ENCODE measurements at places on chromosomes 7 and 10.

- H3K36me3 ChIP-seq, result peaks cover 5% of the 10 kb centered on the region
- no peak overlapping the region for H3K27ac ChIP-seq
- peaks cover 19% of the 10 kb centered on the region for H3K4me1 ChIP-seq
- no peak for DNase-seq
Observed at GRCh38 chr10:35492386-35493195, 112.5 kb upstream of the GJD4 start.

DNA sequence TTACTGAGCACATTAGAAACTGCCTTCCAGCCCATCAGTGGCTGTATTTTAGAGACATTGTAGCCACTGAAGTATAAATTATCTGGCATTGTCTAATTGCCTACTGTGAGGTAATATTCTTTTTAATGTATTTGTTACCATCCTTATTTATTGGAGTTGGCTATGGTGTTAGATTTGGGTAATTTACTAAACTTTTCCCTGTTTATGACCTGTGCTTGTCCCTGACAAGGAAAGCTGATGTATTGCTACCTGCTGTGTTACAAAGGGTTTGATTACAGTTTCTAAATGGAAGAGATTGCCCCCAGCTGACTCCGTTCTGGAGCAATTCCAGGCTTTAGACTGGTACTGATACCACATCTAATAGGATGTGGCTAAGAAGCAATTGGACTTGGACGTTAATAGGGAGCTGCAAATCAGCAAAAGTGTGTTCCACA lies 12.3 kb upstream of the ASCC1 start:
- H3K4me3 ChIP-seq, result no peak overlapping the region
- H3K27me3 ChIP-seq, result no peaks in the 10 kb centered on the region
- peaks cover 37% of the 10 kb centered on the region for H3K36me3 ChIP-seq

- H3K4me3 ChIP-seq, result no peak overlapping the region
- H3K4me1 ChIP-seq, result peaks cover 5% of the 10 kb centered on the region
- DNase-seq, result no peak
- no peak overlapping the region for H3K27ac ChIP-seq
- no peaks in the 10 kb centered on the region for H3K27me3 ChIP-seq
Observed at GRCh38 chr7:44706788-44707557, 41.7 kb upstream of the ZMIZ2 start.

- peaks cover 25% of the 10 kb centered on the region for H3K36me3 ChIP-seq
- DNase-seq, result peak; percentile 74
- H3K27ac ChIP-seq, result peak overlapping the region; percentile 93
- H3K27me3 ChIP-seq, result no peaks in the 10 kb centered on the region
Observed at GRCh38 chr10:59880971-59881510, 25.3 kb downstream of the CCDC6 start.

GRCh38 chr7:142964502-142965246 lies 2.5 kb upstream of the KEL start:
- no peak overlapping the region for H3K27ac ChIP-seq
- H3K27me3 ChIP-seq, result peaks cover 11% of the 10 kb centered on the region
- H3K4me1 ChIP-seq, result no peaks in the 10 kb centered on the region
- no peaks in the 10 kb centered on the region for H3K36me3 ChIP-seq

DNA sequence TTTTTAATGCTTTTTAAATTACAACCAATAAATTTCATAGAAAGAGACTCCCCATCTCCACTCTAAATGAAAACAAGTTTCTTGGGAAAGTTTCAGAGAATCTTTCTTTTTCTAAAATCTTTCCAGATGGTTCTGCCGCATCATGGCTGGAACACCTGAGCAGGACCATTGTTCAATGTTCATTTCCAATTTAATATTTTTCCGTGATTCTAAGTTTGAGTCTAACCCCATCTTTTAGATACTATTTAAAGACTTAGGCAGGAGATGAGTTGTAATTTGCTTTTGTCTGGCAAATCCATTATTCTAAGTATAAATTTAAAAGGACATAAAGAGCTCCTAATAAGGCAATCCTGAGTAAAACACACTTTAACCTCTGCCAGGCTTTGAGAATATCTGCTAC lies 325.2 kb downstream of the BICC1 start:
- H3K4me3 ChIP-seq, result no peak overlapping the region
- no peaks in the 10 kb centered on the region for H3K4me1 ChIP-seq
- H3K27me3 ChIP-seq, result no peaks in the 10 kb centered on the region
- no peak overlapping the region for H3K27ac ChIP-seq
- no peak for DNase-seq

- H3K36me3 ChIP-seq, result peaks cover 11% of the 10 kb centered on the region
- H3K4me3 ChIP-seq, result no peak overlapping the region
- no peak overlapping the region for H3K27ac ChIP-seq
- no peaks in the 10 kb centered on the region for H3K4me1 ChIP-seq
- DNase-seq, result no peak
- H3K27me3 ChIP-seq, result no peaks in the 10 kb centered on the region
Observed at GRCh38 chr10:16673443-16673842, 143.8 kb downstream of the RSU1 start.

DNA sequence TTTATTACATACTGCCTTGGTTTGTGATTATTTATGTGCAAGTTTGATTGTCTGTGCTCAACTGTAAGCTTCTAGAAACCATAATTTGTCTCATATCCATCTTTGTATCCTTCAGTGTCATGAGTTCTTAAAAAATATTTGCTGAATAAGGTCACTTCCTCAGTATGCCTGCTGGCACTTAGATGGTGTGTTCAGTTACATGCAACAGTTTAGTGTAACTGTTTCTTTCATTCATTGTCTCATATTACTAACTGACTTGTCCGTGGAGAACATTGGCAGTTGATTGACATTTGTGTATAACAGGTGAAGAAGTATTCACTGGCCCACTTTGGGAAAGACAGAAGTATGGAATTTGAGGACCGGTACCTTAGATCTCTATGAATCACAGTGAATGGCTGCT lies 236.9 kb downstream of the PRKG1 start:
- H3K36me3 ChIP-seq, result no peaks in the 10 kb centered on the region
- H3K4me1 ChIP-seq, result no peaks in the 10 kb centered on the region
- no peaks in the 10 kb centered on the region for H3K27me3 ChIP-seq
- no peak overlapping the region for H3K27ac ChIP-seq

DNA sequence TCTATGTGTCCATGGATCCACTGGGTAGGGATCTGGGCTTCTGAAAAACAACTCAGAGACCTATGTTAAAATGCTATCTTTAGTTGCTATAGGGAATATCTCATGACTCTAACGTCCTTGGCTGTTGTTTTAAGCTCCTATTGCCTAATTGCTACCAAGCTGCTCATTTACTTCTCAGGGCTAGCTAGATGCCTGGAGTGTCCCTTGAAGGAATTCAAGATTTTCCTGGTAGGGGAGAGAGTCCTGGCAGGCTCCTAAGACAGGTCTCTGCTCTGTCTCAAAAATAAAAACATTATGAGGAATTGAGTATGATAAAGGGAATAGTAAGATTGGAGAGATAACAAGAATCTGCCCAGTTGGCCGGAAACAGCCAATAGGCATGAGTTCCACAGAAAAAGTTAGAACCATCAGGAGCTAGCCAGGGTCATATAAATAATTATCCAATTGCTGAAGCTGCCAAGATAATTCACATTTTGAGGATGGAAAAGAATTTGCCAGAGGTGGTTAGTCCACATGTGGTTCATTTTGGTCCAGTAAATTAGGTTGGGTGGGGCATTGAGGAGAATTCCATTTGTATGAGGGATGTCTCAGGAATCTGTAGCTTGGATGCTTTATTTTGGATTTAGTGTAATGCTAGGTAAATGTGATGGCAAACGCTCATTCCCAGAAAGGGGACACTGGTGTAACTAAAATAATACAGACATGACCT lies 362.7 kb upstream of the VSTM2A start:
- no peaks in the 10 kb centered on the region for H3K4me1 ChIP-seq
- no peak overlapping the region for H3K27ac ChIP-seq
- no peak for DNase-seq
- H3K27me3 ChIP-seq, result no peaks in the 10 kb centered on the region
- no peaks in the 10 kb centered on the region for H3K36me3 ChIP-seq

GRCh38 chr10:72006026-72006425 lies 41.8 kb downstream of the CHST3 start:
- DNase-seq, result no peak
- peaks cover 2% of the 10 kb centered on the region for H3K27me3 ChIP-seq
- H3K27ac ChIP-seq, result no peak overlapping the region

GRCh38 chr7:128405471-128406313 lies 4.1 kb downstream of the IMPDH1 start:
- DNase-seq, result peak; percentile 39
- H3K4me3 ChIP-seq, result peak overlapping the region; percentile 87
- H3K36me3 ChIP-seq, result peaks cover 14% of the 10 kb centered on the region
- H3K27me3 ChIP-seq, result peaks cover 4% of the 10 kb centered on the region
- peak overlapping the region; percentile 90 for H3K27ac ChIP-seq

DNA sequence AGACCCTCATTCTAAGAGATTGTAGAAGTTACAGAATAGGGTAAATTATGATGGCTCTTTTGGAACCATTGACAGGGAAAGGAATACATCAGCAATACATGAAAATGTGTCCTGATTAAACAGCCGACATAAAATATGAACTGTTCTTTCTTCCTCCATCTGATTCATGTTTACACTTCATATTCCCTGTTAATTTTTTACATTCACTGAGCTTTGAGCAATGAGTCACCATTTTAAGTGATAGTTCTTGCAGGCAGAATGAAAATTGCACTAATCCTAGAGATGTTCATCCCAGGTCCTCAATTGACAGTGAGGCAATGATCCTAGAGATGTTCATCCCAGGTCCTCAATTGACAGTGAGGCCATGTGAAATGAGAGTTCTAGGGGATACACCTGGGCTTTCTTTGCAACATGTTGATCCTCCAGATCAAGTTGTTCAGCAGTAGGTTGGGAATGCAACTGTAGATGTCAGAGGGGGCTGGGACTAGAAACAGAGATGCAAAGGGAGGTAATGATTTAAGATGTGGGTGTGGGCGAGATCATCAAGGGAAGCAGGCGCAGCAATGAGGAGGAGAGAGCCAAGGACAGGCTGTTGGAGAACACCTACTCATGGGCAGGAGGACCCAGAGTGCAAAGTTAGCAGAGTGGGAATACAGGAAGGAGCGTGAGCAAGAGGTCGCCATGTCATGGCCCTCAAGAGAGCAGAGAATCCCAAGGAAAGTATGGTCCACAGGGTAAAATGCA lies 138.7 kb downstream of the ZNF365 start:
- no peaks in the 10 kb centered on the region for H3K36me3 ChIP-seq
- no peaks in the 10 kb centered on the region for H3K4me1 ChIP-seq
- H3K27ac ChIP-seq, result no peak overlapping the region
- peaks cover 16% of the 10 kb centered on the region for H3K27me3 ChIP-seq
- H3K4me3 ChIP-seq, result no peak overlapping the region
- DNase-seq, result no peak

- no peak overlapping the region for H3K4me3 ChIP-seq
- no peak overlapping the region for H3K27ac ChIP-seq
- no peak for DNase-seq
- no peaks in the 10 kb centered on the region for H3K4me1 ChIP-seq
- H3K36me3 ChIP-seq, result no peaks in the 10 kb centered on the region
Observed at GRCh38 chr7:51446785-51447184, 130.2 kb upstream of the COBL start.

- H3K27me3 ChIP-seq, result no peaks in the 10 kb centered on the region
- H3K27ac ChIP-seq, result no peak overlapping the region
- H3K36me3 ChIP-seq, result no peaks in the 10 kb centered on the region
- H3K4me3 ChIP-seq, result no peak overlapping the region
- H3K4me1 ChIP-seq, result no peaks in the 10 kb centered on the region
- DNase-seq, result no peak
Observed at GRCh38 chr10:12797471-12798262, 203.8 kb downstream of the CCDC3 start.

DNA sequence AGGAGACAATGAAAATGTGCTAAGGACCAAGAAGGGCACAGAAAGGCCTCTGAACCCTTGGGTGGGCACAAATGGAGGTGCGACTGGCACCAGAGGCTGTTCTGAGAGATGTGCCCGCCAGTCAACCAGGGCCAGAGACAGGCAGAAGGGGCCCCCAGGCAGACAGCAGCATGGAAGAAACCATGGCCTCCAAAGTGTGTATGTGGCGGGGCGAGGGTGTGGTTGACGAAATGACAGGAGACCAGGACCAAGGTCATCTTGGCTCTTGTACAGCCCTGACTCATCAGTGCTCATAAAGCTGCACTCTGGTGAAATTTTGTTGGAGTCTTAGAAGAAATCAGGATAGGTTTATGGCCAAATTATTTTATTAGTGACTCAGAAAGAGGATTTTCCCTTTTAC lies 4.0 kb upstream of the MRPS24 start:
- no peak overlapping the region for H3K4me3 ChIP-seq
- no peak for DNase-seq
- H3K4me1 ChIP-seq, result peaks cover 17% of the 10 kb centered on the region
- H3K27ac ChIP-seq, result no peak overlapping the region

DNA sequence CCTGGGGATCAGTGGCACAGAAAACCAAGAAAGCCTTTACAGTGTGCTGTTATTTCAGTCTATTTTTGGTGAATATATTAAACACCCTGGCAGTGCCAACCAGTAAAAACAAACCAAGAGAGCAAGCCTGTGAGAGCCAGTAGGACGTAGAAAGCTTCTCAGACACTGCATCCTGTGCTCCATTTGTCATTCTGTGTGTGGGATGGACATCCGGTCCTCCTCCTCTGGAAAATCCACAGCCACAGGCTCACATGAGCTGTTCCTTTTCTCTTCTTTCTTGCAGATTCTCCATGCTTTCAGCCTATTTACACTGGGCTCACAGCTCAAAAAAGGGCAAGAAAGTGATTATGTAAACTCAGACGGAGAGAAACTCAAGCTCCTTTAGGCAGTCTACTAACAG lies 119.7 kb upstream of the YAE1 start:
- no peaks in the 10 kb centered on the region for H3K4me1 ChIP-seq
- no peak overlapping the region for H3K27ac ChIP-seq
- peaks cover 4% of the 10 kb centered on the region for H3K27me3 ChIP-seq
- H3K36me3 ChIP-seq, result no peaks in the 10 kb centered on the region
- DNase-seq, result no peak
- no peak overlapping the region for H3K4me3 ChIP-seq

- peaks cover 7% of the 10 kb centered on the region for H3K4me1 ChIP-seq
- no peaks in the 10 kb centered on the region for H3K36me3 ChIP-seq
- peaks cover 14% of the 10 kb centered on the region for H3K27me3 ChIP-seq
- H3K4me3 ChIP-seq, result no peak overlapping the region
- H3K27ac ChIP-seq, result no peak overlapping the region
Observed at GRCh38 chr10:971150-971542, 17.1 kb upstream of the GTPBP4 start.

DNA sequence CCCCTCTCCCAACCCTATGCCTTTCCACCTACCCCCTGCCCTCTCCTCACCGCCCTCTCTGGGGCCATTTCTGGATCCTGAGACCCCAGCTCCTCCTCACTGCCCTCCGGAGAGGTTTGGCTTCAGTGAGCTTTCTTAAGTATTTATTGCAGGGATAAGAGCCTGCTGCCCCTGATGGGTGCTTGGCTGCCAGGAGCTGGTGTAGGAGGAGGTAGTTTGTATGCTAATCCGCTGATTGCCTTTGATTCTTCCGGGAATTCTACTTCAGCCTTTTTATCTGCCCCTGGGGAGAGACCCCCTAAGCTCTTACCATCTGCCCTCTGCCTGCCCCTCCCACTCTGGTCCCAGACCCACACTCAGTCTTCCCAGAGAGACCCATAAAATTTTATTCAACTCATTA lies 263.5 kb upstream of the PODXL start:
- H3K27ac ChIP-seq, result no peak overlapping the region
- no peaks in the 10 kb centered on the region for H3K27me3 ChIP-seq
- H3K36me3 ChIP-seq, result no peaks in the 10 kb centered on the region
- no peak for DNase-seq
- H3K4me3 ChIP-seq, result no peak overlapping the region

Measured in activated T-helper 1 cell treated with anti-CD3 and anti-CD28 coated beads, Interleukin-12 subunit alpha, Interleukin-12 subunit beta, Interleukin-2, Interleukin-4 antibody, amounts not matched to agents 30 ng/mL and 10 ng/mL and 1 ng/mL, durations not matched to agents 14 hours and 24 hours and 36 hours (primary cell).